ENCODE measurements at places on chromosomes 16 and 17.
A peak's percentile ranks its signal among the peaks of the same experiment; 100 is the strongest.

- no peak for DNase-seq
Measured at GRCh38 chr17:46869975-46870803, 18.8 kb downstream of the WNT9B start.

GRCh38 chr17:44247876-44248736, 19.8 kb downstream of the SLC4A1 start:
- no peak for DNase-seq

DNA sequence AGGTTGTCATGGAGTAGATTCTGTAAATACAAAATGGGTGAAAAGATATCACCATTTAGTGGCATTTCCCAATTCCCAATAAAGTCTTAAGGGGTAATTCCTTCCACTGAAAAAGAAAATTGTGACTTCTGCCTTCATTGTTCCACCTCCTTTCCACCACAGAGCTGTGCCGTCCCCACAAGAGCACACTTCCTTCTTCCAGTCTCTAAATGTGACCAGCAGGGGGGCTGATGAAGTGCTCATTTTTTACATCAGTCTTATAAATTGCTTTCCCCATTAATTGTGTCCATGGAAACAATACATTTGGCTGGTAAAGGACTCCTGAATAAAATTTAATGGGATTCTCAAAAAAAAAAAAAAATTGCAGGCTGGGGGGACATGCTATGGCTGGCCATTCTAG, 260.8 kb upstream of the PSMD7 start:
- no peak for DNase-seq

DNA sequence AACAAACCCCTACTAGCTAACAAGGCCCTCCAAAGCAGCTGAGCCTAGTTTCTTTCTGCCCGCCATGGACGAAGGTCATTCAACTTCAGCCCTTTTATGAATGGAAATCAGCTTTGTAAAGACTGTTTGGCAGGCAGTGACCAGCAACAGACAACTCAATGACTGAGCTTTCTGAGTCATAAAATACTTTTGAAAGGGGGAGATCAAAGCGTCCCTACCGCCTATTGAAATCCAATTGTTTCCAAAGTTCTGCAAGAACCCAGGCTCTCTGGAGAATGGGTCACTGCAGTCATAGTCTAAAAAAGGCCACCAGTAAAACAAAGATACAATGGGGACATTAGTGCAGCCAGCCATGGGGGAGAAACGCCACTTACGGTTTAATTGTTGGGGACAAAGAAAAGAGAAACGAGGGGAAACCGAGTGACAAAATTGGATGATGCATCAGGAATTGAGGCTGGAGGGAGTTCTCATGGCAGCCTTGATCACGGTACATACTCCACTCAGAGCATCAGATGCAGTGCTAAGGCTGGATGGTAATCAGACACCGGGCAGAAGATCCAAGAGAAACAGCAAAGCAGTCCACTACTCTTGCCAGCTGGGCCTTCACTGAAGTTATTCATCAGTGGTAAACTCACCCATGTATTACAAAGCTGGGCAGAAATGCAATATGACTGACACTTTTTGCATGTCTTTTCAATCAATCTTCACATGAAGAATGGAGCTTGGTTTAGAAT, 9.8 kb downstream of the ADAMTS18 start:
- DNase-seq: no peak

- no peak for DNase-seq
Measured at GRCh38 chr17:8494506-8495111, 58.9 kb downstream of the NDEL1 start.

- no peak for DNase-seq
Measured at GRCh38 chr17:10013365-10014112, 108.5 kb upstream of the RCVRN start.

- DNase-seq: no peak
Measured at GRCh38 chr17:49298371-49298976, 63.6 kb downstream of the ZNF652 start.

DNA sequence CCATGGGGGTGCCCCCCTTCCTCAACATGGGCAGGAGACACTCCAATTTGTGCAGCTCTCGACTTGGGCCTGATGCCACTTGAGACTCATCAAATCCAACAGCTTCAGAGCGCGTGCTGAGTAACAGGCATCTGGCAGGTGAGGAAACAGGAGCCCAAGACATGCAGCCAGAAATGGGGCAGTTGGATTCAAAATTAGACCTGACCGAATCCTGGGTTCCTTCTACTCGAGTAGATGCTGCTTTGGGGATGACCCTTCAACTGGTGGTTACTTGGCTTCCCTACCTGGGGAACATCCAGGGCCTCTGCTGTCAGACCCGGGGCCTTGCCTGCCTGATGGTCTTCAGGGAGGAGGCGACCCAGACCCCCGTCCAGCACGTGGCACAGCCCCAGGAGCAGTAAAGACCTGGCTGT, 488 bp upstream of the NTN3 start:
- DNase-seq: no peak

- no peak for DNase-seq
Measured at GRCh38 chr17:33057564-33057963, 65.9 kb downstream of the SPACA3 start.

GRCh38 chr16:17246974-17247732, 223.6 kb downstream of the XYLT1 start:
- DNase-seq: no peak

DNA sequence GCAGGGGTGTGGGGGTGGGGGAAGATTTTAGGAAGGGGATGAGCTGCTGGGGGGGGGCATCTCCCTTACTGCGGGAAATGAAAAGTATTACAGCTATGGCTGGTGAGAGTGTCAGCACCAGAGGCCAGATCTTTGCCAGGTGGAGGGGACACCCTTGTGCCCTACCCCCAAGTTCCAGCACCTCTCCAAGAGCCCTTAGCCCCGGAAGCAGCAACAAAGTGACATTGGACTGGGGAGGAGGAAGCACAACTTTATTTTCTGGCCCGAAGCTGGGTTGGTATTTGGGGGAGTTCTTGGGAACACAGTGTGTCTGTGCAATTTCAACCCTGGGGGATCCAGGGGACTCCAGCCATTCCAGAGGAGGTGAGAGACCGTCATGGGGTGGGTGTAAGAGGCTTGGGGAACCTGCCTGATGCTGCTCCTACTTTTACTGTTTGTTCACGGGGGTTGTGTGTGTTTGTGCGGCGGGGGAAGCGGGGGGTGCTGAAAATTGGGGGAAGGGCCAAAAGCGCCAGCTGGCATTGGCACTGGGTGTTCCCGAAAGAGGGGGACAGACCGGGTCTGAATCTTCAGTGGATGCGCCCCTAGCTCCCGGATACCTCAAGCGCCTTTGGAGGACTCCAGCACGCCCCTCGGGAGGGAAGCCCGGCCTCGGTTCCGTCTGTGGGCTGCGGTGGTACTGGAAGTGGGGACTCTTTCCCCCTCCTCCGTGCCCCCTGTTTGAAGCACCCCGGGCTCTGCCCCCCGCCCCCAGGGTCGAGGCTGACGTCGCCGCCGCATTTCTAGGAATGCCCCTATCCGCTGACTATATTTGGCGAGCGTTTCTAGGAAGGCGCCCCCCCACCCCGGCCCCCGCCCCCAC, 230.3 kb downstream of the MRTFB start:
- DNase-seq: no peak

- DNase-seq: no peak
Measured at GRCh38 chr16:94918-95265, 16.9 kb downstream of the MPG start.

DNA sequence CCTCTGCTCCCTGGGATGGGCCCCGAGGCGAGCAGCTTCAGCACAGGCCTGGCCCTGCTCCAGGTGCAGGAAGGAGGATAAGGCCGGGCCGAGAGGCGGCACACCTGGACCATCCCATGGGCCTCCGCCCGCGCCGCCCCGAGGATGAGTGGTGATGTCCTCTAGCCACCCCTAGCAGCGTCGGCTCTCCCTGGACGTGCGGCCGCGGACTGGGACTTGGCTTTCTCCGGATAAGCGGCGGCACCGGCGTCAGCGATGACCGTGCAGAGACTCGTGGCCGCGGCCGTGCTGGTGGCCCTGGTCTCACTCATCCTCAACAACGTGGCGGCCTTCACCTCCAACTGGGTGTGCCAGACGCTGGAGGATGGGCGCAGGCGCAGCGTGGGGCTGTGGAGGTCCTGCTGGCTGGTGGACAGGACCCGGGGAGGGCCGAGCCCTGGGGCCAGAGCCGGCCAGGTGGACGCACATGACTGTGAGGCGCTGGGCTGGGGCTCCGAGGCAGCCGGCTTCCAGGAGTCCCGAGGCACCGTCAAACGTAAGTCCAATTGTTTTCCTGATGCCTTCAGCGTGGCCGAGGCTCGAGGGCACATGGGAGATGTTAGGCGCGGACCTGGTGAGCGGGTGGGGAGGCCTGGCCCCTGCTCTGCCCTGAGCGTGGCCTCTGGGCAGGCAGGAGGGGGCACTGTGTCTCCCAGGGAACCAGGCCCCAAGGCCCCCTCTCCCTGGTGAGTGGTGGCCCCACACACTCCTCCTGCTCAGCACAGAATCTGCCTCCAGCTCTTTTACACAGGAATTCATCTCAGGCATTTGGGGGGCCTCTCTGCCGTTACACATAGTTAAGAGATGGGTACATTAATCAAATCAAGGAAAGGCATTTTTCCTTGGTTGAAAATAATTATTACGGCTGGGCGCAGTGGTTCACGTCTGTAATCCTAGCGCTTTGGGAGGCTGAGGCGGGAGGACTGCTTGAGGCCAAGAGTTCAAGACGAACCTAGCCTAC, 855 bp downstream of the TMEM204 start:
- DNase-seq: no peak

DNA sequence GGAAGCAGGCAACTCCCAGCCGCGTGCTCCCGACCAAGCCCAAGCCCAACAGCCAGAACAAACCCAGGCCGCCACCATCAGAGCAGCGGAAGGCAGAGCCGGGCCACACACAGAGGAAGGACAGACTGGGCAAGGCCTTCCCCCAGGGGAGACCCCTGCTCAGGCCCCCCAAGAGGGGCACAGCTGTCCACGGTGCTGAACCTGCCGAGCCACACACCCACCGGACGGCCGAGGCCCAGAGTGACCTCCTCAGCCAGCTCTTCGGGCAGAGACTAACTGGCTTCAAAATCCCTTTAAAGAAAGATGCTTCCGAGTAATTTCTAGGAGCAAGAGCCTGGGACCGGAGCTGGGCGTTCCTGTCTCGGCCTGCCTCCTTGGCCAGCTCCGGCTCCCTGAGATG, 14.1 kb upstream of the ZFPM1 start:
- no peak for DNase-seq

DNA sequence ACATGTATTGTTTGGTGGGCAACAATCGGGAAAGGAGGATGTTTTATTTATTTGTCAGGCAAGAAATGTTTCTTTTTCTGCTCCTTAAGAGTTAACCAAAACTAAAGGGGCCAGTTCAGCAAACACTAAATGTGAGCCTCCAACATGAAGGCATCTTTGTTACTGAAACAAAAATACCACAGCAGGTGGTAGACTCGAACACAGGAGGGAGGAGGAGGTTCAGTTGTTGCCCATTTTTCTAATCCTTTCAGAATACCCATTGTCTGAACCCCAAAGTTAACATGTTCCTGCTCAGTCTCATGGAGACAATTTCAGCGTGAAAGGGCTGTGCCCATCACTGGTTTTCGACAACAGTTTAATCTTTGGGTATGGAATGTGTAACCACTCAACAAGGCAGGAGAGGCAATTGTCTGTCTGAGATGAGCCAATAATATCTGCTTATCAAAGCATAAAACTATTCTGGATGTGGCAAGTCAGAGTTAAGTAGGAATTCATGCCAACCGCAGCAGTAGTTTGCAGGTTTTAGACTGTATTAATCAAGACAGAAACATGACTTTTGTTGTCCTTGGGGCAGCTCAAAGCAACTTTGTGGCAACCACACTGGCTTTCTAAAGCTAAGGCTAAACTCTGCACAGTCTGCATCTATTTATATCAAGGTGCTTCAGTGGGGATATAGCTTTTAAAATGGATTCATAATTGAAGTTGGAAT, 211.7 kb downstream of the FTO start:
- DNase-seq: no peak

DNA sequence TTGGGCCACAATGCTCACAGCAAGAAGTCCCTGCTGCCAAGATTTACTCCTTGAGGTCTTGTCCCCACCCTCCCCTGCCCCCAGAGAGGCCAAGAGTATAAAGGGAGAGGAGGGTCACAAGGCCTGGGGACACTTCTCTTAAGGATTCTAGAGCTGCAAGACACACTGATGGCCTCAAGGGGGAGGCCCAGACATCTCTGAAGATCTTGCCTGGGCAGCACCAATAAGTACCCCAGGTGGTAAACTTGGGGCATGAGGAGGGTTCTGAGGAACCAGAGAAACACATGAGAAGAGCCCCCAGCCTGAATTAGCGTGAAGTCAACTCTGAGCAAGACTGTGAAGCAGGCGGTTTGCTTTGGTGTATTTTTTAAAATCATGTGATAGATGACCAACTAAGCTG, 26.8 kb upstream of the MTMR4 start:
- no peak for DNase-seq

DNA sequence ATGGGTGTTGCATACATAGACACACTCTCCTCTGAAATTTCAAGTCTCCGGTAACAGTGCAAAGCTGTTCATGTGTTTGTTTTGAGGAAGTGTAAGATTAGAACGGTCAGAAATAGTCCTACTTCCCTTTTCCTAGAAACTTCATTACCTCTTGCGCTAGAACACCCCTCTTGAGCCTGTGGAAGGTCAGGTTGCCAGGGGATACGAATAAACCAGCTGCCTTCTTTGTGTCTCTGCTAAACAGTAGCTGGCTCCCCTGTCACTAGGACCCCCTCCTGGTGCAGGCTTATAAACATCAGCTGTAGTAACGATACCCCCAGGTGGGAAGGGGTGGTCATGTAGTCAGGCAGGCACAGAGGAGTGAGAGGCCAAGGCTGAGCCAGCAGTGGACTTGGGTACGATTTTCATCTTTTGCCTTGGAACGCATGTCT, 113.4 kb upstream of the RCVRN start:
- DNase-seq: no peak

DNA sequence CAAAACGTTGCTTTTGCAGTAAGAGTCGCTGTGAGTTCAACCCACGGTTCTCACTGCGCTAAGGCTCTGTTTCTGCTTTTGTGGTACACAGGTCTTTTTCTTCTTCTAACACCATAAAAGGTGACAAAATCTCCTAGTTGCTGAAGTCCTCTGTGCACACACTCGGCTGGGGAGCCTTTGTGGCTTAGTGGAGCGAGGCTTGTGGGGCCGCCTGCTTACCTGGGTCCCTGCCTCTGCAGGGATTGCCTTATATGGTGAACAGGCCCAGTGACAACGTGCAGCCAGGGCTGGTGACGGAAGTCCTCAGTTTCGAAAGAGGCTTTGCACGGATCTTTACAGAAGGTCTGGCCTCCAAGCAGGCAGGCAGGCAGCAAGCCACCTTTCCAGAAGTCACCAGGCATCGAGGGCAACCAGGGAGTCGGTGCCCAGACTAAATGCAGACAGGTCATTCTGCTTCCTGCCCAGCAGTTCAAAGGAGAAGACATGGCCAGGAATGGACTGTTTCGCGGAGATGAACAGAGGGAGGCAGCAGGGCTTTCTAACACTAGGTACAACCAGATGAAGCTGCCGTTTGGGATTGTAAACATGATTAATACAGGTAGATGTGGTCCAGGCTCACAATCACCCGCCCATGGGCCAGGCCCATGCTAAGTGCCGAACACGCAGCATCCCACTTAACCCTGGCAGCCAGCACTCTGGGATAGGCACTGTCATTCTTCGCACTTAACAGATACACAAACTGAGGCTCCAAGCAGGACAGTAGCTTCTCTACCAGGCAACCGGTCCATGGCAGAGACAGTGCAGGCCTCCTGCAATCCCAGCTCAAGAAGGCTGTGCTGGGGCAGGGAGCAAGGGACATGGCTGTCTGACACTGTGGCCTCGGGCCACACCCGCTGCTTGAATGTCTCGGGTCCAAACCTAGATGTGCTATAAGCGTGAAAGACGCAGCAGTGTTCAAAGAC, 10.7 kb upstream of the MEAK7 start:
- DNase-seq: peak; percentile 70
